NCI-H1436 treated with DMSO at 0.1 percent for 48 hours (cell line): ENCODE measurements at places on chromosomes 12 and 14.

- DNase-seq, result no peak
These were observed 14.2 kb upstream of the CDKL1 start for GRCh38 chr14:50410921-50411320.

- no peak for DNase-seq
These were observed 953 bp upstream of the DCAF5 start for GRCh38 chr14:69153873-69154270.

DNA sequence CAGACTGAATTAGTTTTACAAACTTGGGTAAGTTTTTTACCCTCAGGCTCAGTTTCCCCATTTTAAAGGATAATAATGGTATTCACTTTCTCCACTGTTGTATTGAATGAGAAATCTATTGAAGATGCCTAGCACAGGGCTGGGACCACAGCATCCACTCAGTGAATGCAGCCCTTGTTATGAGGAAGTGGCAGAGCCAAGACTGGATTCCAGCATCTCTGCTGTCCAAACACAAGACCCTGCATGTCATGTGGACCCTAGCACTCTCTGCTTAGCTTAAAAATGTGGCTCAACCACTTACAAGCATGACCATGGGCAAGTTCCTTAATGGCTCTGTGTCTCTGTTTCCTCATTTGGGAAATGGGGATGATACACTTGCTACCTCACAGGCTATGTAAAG lies 24.1 kb upstream of the TRIM9 start:
- no peak for DNase-seq

DNA sequence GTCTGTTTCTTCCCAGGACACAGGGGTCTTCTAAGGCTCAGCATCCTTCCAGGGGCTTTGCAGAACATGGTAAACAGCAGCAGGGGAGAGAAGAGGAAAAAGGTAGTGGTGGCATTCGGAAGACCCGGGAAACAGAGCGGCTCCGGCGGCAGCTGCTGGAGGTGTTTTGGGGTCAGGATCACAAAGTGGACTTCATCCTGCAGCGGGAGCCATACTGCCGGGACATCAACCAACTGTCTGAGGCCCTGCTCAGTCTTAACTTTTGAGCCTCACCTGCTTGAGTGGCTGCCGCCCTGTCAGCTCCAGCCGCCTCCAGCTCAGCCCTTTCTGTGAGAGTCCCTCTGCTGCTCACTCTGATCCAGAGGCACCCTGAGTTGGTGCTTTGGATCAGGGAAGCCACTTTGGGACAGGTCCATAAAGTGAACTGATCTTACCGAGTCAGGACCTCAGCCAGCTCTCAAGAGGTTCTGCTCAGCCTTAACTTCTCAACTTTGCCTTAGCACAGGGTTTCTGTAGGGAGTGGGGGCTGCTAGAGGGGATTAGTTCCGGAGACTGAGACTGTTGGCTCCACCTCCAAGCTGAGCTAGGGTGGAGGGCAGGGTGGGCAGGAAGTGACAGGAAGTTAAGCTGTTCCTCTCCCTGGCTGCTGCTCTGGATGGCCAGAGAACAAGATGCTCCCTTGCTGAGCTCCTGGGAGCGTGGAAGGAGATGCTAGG lies 5.4 kb downstream of the SDR39U1 start:
- DNase-seq, result no peak

DNA sequence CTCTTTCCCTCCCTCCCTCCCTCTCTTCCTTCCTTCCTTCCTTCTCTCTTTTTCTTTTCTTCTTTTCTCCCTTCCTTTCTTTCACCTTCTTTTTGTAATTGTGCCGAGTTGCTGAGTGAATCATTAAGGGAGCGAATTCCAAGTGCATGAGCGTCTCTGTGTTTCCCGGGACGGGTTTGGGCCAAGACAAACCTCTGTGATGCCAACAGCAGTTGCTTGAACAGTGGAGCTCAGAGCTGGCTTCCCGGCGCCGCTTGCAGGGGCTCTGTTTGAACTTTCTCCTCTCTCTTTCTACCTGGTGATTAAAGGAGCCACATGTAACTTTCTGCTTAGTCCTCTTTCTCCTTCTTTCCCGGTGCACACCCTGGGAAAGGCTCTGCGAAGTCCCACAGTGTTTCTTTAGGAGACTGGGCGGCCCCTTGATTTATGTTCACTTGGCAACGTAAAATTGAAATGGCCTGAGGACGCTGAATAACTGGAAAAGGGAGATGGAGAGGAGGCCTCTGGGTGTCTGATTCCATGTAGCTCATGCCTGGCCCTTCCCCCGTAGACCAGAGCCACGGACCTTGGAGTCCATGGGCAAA lies 33.7 kb upstream of the MAP1LC3B2 start:
- DNase-seq, result no peak
